ENCODE measurements at places on chromosomes 4 and X.

DNA sequence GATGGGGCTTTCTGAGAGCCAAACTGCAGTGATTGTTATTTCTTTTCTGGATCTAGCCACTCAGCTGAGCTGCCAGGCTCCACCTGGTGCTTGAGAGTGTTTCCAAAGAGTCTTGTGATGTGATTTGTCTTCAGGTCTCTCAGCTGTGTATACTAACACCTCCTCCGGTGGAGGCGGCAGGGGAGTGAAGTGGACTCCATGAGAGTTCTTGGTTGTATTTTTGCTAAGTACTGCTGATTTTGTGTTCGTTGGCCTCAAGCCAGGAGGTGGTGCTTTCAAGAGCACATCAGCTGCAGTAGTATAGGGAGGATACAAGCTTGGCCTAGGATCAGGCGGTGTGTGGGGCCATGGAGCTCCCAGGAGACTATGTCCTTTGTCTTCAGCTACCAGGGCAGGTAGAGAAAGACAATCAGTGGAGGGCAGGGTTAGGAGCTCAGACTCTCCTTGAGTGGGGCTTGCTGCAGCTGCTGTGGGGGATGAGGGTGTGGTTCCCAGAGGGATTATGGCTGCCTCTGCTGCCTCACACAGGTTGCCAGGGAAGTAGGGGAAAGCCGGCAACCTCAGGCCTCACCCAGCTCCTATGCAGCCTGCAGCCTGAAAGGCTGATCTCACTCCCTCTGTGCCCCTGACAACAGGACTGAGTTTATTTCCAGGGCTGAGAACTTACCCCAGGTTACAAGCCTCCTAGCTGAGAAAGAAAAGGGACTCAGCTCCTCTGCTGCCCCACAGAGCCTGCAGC lies 62.4 kb downstream of the NPFFR2 start:
- DNase-seq: no peak

- no peak for DNase-seq
Observed at GRCh38 chrX:130111220-130112154, 1.2 kb upstream of the ELF4 start.

DNA sequence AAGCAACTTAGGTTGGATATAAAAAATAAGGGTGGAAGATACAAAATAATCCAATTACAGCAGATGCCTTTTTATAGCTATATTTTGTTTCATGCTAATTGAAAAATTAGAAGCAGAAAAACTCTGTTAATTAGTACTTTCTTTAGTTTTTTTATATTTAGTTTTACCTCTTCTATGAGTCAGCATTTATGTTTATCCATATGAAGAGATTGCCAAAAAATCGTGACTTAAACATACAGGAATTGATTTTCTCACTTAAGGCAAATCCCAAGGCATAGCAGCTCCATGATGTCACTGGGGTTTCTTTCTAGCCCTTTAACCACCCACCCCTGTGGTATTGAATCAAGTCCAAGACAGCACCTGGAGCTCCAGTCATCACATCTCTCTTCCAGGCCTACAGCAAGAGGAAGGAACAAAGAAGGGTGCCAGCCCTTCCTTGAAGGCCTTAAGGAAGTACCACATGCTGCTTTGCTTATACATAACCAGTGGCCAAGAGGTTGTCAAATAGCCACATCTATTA lies 365.8 kb upstream of the TENM3 start:
- no peak for DNase-seq

- no peak for DNase-seq
Observed at GRCh38 chr4:3936184-3936583, 170.0 kb downstream of the ADRA2C start.

DNA sequence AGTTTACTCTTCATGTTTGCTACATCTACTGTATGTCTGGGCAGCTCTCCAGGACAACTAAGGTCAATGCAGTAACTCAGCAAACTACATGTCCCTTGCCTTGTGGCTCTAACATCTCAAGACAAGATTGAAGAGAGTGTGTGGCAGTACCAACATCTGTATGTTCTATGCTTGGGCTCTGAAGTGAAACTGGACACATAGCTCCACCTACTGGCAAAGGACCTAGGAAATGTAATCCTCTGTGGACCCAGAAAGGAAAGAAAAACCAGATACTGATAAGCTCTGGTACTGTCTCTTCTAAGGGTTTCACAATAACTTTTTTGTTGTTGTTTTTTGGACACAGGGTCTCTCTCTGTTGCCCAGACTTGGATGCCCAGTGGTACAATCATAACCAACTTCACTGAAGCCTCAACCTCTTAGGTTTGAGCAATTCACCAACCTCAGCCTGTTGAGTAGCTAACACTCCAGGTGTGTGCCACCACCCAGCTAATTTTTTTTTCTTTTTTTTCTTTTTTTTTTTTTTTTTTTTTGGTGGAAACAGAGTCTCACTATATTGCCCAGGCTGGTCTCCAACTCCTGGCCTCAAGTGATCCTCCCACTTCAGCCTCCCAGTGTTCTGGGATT lies 64.1 kb downstream of the QDPR start:
- peak; percentile 38 for DNase-seq

GRCh38 chr4:48064349-48064748 lies 47.8 kb downstream of the NIPAL1 start:
- peak; percentile 36 for DNase-seq

DNA sequence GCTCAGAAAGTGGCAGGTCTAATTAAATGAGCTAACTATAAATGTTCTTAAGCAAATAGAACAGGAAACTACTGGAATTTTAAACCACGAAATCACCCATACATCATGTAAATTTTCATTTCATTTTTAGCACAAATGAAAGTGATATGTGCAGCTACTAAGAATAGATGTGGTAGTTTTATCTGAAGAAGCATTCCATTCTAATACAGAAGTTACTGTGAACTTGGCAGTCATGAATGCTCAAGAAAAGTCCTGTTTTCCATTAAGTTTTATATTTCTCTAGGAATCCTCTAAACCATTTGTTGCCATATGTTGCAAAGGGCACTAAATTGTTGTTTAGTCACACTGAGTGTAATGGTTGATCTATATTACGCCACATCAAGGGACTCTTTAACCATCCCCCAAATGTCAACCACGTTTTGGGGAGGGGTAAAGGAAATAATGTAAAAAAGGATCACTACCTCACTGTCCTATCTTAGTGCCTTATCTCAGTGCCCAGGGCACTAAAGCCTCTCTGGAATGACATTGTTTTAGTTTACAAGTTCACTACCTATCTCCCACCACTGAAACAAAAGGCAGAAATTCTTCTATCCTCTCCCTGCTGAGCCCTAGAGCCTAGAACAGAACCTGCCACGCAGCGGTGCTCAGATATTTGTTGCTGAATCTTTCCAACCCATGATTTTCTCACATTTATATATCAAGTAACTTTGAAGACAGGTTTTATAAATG lies 118.0 kb downstream of the SHISA3 start:
- DNase-seq: no peak
